Activated CD4-positive, alpha-beta T cell treated with anti-CD3 and anti-CD28 coated beads for 1 hour (primary cell): ENCODE measurements at places on chromosomes 1 and 21.

DNA sequence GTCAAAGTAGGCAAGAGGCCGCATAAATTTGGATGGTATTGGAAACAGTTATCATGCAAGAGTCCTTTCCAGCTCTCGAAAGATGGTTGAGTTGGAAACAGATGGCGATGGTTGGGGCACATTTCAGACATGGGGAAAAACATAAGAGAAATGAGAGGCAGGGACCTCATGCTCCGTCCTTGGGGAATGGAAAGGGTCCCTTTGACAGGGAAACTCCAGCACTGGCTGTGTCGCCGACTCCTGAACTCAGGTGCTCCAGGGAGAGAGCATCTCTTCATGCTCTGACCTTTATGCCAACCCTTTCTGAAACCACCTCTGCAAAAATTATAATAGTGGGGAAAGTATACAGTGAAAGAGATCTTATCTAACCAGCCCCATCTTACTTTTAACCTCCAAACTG lies 36.8 kb upstream of the COL6A2 start:
- DNase-seq, result no peak

- no peak for DNase-seq
Observed at GRCh38 chr1:222009105-222009730, 267.3 kb upstream of the DUSP10 start.

DNA sequence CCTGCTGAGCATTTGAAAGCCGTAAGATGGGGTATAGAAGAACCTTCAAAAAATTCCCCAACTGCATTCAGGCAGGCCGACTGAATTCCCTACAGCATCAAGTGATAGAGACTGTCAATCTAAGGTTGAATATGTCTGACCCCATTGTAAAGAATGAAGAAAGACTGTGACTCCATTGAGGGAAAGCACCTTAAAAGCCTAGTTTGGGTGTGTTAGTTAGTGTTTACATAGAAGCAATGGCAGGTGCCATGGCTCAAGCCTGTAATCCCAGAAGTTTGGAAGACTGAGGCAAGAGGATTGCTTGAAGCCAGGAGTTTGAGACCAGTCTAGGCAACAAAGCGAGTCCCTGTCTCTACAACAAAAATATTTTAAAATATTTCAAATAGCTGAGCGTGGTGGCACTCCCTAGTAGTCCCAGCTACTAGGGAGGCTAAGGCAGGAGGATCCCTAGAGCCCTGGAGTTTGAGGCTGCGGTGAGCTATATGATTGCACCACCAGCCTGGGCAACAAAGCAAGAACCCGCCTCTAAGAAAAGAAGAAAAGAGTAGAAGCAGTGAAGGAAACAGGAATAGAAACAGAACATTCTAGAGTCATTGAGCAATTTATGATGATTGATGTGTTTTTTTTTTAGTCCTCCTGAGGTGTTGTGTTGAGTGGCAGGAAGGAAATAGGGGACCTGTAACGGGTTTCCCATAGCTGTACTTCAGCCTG lies 15.4 kb downstream of the POLR3GL start:
- DNase-seq, result no peak

- no peak for DNase-seq
Observed at GRCh38 chr1:17274186-17275170, 25.6 kb downstream of the PADI3 start.

GRCh38 chr1:31672986-31673385 lies 28.3 kb upstream of the PEF1 start:
- no peak for DNase-seq

DNA sequence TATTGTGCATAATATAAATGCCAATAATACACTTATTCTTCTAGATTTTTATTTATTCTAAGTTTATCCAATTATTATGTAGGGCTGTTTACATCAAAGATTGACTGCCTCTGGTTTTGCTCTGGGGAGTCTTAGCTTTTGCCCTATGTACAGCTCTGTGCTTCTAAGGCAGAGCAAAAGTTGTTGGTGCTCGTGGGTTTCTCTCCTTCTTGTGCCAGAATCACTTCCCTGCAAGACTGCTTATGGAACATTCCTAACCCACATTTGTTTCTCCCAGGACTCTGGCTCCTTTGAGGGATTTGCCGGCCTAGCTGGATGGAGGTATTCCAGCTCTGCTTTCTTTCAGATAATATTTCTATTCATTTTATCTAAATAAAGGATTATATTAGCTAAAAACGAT lies 849.1 kb downstream of the USP25 start:
- DNase-seq, result no peak

- no peak for DNase-seq
Observed at GRCh38 chr1:54882519-54882918, 4.5 kb downstream of the DHCR24 start.

DNA sequence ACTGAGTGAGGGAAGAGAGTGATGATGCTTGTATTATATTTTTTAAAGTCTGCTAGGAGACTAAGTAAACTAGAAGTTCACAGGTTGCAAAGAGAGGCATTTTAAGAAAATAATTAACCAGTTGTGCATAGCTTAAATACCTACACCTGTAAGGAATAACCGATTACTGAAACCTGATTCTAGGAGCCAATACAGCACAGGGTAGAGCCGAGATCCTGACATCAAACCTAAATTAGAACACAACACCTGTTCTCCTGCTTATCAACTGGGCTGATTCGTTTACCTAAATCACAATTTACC lies 54.8 kb downstream of the EPRS1 start:
- no peak for DNase-seq

DNA sequence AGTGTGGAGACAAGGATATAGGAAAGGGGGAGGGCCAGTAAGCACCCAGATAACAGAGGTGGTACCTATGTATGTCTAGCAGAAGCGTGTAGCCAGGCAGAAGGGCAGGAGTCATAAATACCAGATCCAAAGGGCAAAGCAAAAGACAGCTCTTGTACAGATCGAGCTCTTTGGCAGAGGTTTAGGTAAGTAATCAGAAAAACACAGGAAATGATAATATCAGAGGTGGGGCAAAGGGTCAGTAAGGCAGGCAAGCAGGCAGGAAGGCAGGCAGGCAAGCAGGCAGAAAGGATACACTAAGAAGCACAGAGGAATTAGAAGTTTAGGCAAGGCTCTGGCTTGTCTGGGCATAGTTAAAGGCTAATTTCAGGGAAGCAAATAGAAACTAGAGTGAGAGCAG lies 22.7 kb upstream of the SLFNL1 start:
- DNase-seq, result no peak

- DNase-seq, result no peak
Observed at GRCh38 chr1:205975387-205975998, 27.7 kb downstream of the RAB7B start.

DNA sequence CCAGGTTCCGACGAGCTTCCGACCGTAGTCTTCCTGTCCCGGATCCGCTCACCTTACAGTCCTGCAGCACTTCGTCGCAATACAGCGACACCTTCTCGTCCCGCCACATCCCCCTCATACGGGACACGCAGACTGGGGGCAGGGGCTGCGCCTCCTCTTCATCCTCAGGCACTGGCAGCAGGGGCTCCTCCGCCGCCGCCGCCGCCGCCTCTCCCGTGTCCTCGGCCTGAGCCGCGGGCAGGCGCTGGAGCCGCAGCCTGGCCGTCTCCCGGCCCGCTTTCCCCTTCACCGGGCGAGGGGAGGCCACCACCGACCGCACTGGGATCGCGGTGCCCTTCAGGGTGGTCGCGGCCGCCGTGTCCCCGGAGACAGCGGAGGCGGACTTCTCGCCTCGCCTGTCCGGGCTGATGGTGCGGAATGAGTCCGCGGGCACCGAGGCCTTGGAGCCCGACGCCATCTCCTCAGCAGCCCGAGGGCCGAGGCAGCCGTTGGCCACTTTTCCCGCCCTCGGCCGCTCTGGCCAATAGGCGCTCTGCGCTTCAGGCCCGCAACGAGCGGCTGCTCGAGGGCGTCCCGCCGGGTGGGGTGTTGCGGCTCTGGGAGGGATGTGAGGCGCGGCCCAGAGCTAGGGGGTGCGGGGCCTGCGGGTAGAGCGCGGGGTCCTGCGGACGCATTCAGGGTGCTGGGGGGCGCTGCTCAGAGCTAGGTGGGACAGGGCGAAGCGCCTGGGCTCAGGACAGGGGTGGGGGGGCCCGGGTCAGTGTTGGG lies at the start of gene SHCBP1L:
TSS of gene SHCBP1L (minus strand) at position 490 of the 768 bp plus-strand sequence. CDS start at position 457, 33 bp downstream.
- DNase-seq, result no peak

DNA sequence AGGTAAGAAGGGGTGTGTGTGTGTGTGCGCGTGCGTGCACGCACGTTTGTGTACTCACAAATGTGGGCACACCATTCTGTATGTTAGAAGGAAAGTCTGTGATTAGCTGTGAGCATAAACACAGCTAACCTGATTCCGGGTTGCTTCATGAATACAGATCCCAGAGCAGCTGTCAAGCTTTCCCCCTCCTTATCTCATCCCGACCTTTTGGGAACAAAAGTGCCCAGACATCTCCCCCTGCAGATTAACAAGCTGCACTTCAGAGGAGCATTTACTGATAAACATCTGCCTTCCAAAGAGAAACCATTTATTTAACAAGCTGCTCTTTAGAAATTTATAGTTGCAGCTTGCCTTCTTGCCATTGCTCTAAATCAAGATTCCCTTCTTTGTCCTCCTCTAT lies 97.0 kb downstream of the MT1HL1 start:
- no peak for DNase-seq

DNA sequence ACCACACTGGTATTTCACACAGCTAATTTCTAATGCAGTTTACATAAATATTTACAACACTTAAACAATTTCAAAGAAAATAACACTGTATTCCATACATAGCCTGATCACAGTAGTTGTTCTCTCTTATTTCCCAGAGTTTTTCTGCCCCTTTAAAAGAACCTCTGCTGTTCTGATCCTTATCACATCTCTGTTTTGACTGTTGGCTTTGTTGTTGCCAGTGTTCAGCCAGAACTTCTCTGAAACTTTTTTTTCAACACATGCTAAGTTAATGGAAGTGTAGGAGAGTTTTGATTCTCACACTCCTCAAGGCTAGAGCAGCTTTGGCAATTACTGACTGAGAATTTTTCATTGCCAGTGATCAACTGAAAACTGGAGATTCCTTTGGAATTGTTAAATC lies 11.1 kb downstream of the SELE start:
- DNase-seq, result no peak

DNA sequence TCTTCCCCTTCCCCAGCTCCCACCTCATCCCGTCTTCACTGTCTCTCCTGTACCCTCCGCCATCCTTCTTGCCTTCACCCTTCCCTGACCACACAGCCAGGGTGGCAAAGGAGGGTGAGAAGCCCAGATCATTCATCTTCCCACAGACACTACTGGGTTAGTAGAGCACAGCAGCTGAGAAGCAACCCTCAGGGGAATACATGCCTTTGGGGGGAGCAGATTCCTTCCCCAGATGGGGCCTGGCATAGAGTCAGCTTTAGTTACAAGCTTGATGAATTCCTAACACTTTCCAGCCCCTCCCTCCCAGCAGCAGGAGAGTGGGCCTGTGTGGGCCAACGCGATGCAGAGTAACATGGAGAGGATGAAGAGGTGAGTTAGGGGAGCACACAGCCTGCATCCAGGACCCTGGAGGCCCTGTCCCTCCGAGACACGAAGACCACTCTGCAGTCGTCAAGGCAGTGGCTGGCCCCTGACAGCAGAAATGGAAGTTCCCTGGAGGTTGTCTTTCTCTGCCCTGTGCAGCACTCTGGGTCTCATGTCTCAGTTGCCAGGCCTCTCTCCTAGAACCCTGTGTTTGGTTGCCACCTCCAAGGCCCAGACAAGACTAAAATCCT lies 8.8 kb upstream of the BTG2 start:
- DNase-seq, result no peak

DNA sequence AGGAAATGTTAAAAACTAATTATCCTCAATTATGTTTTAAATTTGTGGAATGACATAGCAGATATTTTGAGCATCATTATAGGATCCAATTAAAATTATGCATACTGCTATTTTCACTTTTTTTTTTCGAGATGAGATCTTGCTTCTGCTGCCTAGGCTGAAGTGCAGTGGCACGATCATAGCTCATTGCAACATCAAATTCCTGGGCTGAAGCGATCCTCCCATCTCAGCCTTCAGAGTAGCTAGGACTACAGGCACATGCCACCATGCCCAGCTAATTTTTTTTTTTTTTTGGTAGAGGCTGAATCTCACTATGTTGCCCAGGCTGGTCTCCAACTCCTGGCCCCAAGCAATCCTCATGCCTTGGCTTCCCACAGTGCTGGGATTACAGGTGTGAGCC lies 11.3 kb upstream of the SLC1A7 start:
- DNase-seq, result no peak

DNA sequence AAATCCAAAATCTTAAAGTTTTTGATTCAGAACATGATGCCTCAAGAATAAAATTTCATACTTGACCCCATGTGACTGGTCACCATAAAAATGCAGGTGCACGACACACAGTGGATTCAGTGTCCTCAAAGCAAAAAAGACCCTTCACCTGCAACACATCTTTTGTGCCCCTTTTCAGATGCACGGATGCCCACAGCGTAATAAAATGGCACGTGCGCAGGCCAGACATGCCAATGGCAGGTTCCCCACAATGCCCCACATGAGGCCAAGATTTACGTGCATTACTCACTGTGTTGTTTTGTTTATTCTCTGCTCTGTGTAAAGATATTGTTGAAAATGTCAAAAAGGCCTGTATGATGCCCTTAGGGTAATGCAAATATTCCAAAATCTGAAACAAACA lies 9.3 kb downstream of the KCNA10 start:
- no peak for DNase-seq

DNA sequence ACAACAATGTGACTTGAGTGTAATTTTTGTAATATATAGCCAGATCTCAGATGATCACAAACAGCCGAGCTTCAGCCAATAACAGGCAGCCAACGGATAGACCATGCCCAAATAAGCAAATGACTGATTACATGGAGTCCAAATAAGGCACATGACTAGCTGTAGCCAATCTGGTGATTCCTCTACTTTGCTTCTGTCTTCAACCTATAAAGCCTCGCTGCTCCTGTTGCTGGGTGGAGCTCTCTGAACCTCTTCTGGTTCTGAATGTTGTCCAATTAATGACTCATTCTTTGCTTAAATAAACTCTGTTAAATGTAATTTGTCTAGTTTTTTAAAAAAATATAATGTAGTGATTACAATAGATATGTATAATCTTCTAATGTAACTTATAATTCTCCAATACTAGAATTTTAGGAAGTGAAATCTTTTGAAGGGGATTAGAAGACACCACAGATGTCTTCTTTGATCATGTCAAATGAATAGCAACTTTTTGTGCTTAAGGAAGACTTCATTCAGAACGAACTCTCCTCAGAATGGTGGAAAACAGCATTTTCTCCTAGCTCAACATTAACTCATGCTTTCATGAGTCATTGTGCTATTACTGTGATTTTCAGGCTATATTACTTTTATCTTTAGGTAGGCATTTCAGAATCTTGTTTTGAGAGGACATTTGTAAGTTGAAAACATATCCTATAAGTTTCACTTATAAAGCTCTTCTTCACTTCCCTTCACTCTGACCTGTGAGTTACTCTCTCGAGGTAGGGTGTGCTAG lies 857.8 kb upstream of the B3GALT2 start:
- no peak for DNase-seq

- no peak for DNase-seq
Observed at GRCh38 chr1:89530444-89531089, 5.9 kb downstream of the LRRC8B start.

DNA sequence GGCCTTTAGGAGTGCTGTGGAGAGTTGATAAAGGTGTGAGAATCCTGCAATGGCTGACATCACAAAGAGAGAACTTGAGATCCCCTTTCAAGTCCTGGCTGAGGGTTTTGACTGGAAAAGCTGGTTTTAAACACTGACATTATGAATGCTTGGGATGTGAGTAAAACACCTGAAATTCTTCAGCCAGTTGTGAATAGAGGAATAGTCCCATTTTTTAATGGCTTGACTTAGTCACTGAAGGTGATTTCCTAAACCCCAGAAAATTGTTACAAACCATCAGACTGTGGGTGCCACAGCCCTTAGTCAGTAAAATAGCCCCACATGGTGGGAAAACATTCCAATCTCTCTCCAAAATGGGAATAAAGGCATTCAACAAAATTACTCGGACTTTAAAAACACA lies 107.7 kb upstream of the LMO4 start:
- no peak for DNase-seq
